Right cardiac atrium (tissue), 5 donors: ENCODE measurements at places on chromosomes 12 and 14. TPM values are rescaled to one million over a fixed set of nuclear protein-coding genes. Genes with fewer than 3 reads are reported as not detected.

The SAMD4A gene
- 166 TPM for total RNA-seq

The DPPA3 gene
- not detected for total RNA-seq

The PAPLN gene
- 13.5 TPM for total RNA-seq

The DPF3 gene
- total RNA-seq = 25.9 TPM

The CDCA4 gene
- total RNA-seq = 3.1 TPM

The PRPH gene
- 0.94 TPM for total RNA-seq

The LTBR gene
- total RNA-seq = 37.6 TPM

The CLBA1 gene
- total RNA-seq = 3.2 TPM

The C12orf54 gene
- total RNA-seq = not detected

The ACVRL1 gene
- 19.8 TPM for total RNA-seq

The PCED1B gene
- total RNA-seq = 1.3 TPM
